Smooth muscle cell of bladder (primary cell): ENCODE measurements at places on chromosomes 16 and 17. TPM values are rescaled to one million over a fixed set of nuclear protein-coding genes. Genes with fewer than 3 reads are reported as not detected.

The OTOP2 gene
- not detected in 2 replicates for total RNA-seq

The KRT33B gene
- total RNA-seq = 0.14 and 0.18 TPM in 2 replicates

The CAMKK1 gene
- total RNA-seq = 3.0 and 5.1 TPM in 2 replicates

The TBC1D3H gene
- total RNA-seq = not detected in 2 replicates

The CDH16 gene
- not detected in 2 replicates for total RNA-seq

The DPEP2NB gene
- total RNA-seq = not detected in 2 replicates

The NLRC3 gene
- total RNA-seq = under 0.01 and 0.09 TPM in 2 replicates

The PGAP6 gene
- 59.2 and 66.6 TPM in 2 replicates for total RNA-seq

The SKAP1 gene
- total RNA-seq = not detected in 2 replicates

The MEOX1 gene
- total RNA-seq = under 0.01 and 0.09 TPM in 2 replicates

The GHDC gene
- 11.5 and 14.1 TPM in 2 replicates for total RNA-seq

The TMED6 gene
- 0.28 TPM in 1 of 2 replicates, not detected in the other for total RNA-seq

The PYDC1 gene
- total RNA-seq = not detected in 2 replicates

The TNS4 gene
- under 0.01 TPM in 2 replicates for total RNA-seq

The CEP295NL gene
- 0.85 and 1.8 TPM in 2 replicates for total RNA-seq

The ABCC3 gene
- total RNA-seq = 17.1 and 23.8 TPM in 2 replicates

The NECAB2 gene
- 0.14 and 0.18 TPM in 2 replicates for total RNA-seq

The G6PC1 gene
- not detected in 2 replicates for total RNA-seq

The RAI1 gene
- 5.5 and 7.7 TPM in 2 replicates for total RNA-seq

The BICDL2 gene
- under 0.01 and 0.37 TPM in 2 replicates for total RNA-seq

The HOXB4 gene
- under 0.01 TPM in 1 of 2 replicates, not detected in the other for total RNA-seq

The KRTAP2-1 gene
- not detected in 2 replicates for total RNA-seq

The HOXB8 gene
- not detected in 2 replicates for total RNA-seq

The TUBG1 gene
- total RNA-seq = 13.2 and 15.2 TPM in 2 replicates

The TBC1D26 gene
- total RNA-seq = under 0.01 and 0.37 TPM in 2 replicates

The ZSCAN10 gene
- total RNA-seq = not detected in 2 replicates

The WSCD1 gene
- total RNA-seq = under 0.01 and 0.09 TPM in 2 replicates

The IL17C gene
- not detected in 2 replicates for total RNA-seq

The HCRT gene
- not detected in 2 replicates for total RNA-seq

The GAS7 gene
- total RNA-seq = 15.6 and 17.5 TPM in 2 replicates

The KRT9 gene
- not detected in 2 replicates for total RNA-seq

The VAT1 gene
- total RNA-seq = 230 and 338 TPM in 2 replicates

The CALB2 gene
- total RNA-seq = 0.28 and 0.92 TPM in 2 replicates

The KRTAP9-4 gene
- not detected in 2 replicates for total RNA-seq

The TAC4 gene
- not detected in 2 replicates for total RNA-seq

The PRSS27 gene
- total RNA-seq = 0.57 and 0.74 TPM in 2 replicates
